ENCODE measurements at places on chromosomes 7 and 10. TPM values are rescaled to one million over a fixed set of nuclear protein-coding genes. Genes with fewer than 3 reads are reported as not detected.

DNA sequence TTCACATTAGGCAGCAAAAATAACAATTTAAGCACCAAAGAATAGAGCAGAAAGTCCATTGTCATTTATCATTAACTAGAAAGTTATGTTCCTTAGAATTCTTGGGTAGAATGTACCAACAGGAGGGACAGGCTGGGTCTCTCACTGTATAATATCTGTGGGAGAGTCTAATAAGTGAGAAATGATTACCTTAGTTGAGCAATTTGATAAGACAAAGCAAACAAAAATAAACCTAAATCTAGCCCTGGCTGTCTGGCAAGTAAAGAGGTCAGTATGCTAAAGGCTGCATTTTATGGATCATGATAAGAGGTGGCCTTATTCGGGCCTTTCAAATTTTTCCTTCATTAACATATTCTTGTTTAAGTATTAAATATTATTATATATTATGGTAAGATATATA is 35.6 kb downstream of the THNSL1 start:
- no peaks in the 10 kb centered on the region for H3K36me3 ChIP-seq
- no peak overlapping the region for H3K4me3 ChIP-seq
- no peaks in the 10 kb centered on the region for H3K27me3 ChIP-seq
- no peak for DNase-seq
- H3K27ac ChIP-seq, result no peak overlapping the region

Gene STEAP1B
- 3.8 TPM for polyA plus RNA-seq

Gene SPDYE2
- polyA plus RNA-seq, result not detected

DNA sequence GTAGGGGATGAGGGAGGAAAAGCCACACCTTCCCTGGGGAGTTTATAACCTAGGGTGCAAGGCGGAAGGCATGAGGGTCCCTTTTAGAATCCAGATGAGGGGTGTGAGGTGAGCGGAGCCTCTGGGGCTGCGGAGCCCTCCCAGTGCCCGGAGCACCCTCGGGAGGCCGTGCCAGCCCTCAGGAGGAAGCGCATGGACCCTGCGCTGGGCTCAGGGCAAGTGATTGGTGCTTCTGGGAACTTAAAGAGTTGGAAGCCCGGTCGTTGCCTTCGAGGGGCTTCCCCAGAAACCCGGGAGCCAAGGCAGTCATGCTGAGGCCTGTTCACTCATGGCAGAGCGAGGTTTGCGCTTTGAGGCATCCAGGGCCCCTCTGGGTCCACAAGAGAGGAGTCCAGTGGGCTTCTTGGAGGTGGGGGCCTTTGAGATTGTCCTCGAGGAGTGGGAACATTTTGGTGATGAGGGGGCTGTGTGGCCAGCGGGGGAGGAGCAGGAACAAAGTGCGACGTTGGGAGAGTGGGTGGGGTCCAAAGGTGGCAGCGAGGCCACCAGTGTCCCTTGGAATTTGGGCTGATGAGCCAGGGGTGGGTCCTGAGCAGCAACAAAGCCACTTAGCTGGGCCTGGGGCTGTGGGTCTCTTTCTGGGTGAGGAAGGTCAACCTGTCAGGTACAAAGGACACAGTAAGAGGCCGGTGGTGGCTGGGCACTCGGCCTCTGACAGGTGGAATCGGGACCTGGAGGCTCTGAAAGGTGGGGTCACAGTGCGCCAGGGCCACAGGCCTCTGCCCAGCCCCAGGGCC is 79.9 kb downstream of the MKI67 start:
- DNase-seq, result no peak
- no peaks in the 10 kb centered on the region for H3K4me1 ChIP-seq
- H3K4me3 ChIP-seq, result no peak overlapping the region
- H3K27ac ChIP-seq, result no peak overlapping the region
- no peaks in the 10 kb centered on the region for H3K27me3 ChIP-seq

- H3K4me3 ChIP-seq, result no peak overlapping the region
- 0 out of 2 replicates have a peak, but pooled peaks cover 2% of the 10 kb centered on the region for H3K4me1 ChIP-seq
- DNase-seq, result no peak
- no peaks in the 10 kb centered on the region for H3K27me3 ChIP-seq
Observed at GRCh38 chr7:18995811-18996426, 121.5 kb downstream of the TWIST1 start.

DNA sequence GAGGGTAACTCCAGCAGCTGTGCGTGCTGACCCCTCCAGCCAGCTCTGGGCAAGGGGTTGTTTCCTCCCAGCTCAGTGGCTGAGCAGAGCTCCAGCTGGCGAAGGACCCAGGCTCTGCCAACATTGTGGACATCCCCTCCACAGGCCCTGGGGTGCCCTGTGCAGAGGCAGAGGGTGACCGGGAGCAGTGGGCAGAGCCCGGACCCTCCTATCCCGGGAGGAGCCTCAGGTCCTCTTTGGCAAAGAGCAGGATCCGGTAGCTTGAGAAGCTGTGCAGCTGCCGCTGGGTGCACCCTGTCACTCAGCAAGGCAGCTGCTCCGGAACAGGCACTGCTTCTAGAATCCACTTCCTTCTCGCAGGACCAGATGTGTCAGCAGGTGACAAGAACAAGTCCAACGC is 175.9 kb downstream of the EBF3 start:
- H3K27me3 ChIP-seq, result no peaks in the 10 kb centered on the region
- no peaks in the 10 kb centered on the region for H3K36me3 ChIP-seq
- DNase-seq, result no peak
- H3K4me1 ChIP-seq, result no peaks in the 10 kb centered on the region

GRCh38 chr10:17354781-17355180 is 99.6 kb downstream of the ST8SIA6 start:
- H3K4me3 ChIP-seq, result no peak overlapping the region
- no peak for DNase-seq
- no peak overlapping the region for H3K27ac ChIP-seq
- no peaks in the 10 kb centered on the region for H3K27me3 ChIP-seq
- H3K4me1 ChIP-seq, result no peaks in the 10 kb centered on the region
- no peaks in the 10 kb centered on the region for H3K36me3 ChIP-seq

GRCh38 chr10:117519286-117519685 is 23.3 kb upstream of the EMX2 start:
- no peaks in the 10 kb centered on the region for H3K4me1 ChIP-seq
- H3K36me3 ChIP-seq, result no peaks in the 10 kb centered on the region
- no peak overlapping the region for H3K27ac ChIP-seq
- no peak overlapping the region for H3K4me3 ChIP-seq
- H3K27me3 ChIP-seq, result no peaks in the 10 kb centered on the region

Gene PRKAG2
- polyA plus RNA-seq, result 5.4 TPM

DNA sequence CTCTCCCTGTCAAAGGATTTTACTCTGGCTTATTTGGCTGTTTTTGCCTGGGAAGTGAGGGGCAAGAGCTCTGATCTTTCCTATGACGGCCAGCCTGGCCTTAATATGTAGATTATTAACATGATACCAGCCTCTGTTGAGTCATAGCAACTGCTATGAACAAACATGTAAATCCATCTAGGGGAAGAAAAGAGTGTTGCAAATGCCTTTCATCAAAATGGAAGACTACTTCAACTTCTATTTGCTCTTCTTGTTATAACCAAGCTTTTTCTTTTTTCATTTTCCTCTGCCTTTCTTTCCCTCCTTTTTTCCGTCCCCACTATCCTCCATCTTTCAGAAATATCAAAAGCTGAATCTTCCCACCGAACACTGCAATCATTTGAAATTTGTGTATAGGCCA is 46.6 kb downstream of the BTRC start:
- H3K4me3 ChIP-seq, result no peak overlapping the region
- no peaks in the 10 kb centered on the region for H3K27me3 ChIP-seq
- DNase-seq, result no peak
- no peak overlapping the region for H3K27ac ChIP-seq

Measured in H1 (cell line).